ENCODE measurements at places on chromosomes 13 and 19.

DNA sequence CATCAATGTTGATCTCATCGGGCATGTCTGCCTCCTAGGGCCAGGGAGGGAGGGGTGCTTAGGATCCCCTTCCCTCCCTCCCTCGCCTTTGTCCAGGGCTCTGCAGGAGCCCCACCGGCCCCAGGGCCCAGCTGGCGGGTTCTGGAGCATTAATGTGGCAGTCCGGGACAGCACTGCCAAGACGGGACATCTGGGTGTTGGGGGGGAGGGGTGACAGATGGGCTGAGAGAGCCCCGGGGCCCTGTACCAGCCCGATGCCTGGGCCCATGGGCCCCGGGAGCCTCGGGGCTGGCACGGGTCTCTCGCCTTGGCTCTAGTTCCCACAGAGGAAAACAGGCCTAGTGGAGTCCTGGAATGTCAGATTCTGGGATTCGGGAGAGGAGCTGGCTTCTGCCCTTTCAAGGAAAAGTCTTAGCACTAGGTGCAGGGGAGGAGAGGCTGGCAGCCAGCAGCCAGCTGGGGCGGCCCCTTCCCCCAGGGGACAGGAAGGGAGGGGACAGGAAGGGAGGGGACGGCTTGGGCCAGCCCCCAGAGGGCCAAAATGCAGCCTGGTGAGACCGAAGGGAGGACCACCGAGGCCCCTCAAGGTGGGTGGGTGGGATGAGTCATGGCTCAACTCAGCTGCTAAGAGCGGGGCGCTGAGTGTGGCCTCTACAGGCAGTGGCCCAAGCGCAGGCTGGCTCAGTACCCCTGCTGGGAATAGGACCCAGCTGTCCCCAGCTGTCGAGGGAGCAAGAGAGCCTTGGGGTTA, 3.1 kb downstream of the PPP1R14A start:
- DNase-seq = no peak

DNA sequence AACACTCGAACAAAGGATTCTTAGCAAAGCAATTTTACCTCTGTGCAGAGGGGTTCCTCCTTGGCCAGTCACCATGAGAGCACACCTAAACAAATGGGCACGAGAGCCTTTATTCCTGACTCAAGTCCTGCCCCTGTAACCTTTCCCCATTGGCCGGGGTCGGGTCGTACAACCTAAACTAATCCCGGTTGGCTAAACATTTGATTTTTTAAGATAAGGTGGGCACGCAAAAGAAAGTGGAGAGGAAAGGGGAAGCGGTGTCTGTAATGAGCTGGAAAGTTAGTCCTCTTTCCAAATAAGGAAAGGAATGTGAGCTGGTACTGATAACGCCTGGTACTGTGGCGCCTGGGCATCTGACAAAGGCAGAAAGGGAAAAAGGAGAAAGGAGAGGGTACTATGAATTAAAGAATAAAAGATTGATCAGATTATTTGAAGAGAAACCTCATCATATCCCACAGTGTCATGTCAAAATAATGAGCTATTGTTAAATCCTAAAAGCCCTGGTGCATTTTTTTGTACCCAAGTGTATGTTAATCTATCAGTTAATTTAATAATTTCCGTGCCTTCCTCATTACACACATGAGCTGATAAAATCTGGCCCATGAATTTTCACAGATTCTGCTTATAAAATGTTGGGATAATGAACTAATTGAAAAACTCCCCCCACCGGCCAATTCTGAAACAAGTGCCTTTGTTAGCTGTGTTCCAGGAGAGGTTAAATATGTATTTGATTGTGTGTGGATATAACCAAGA, 335.7 kb downstream of the RFC3 start:
- DNase-seq = no peak

DNA sequence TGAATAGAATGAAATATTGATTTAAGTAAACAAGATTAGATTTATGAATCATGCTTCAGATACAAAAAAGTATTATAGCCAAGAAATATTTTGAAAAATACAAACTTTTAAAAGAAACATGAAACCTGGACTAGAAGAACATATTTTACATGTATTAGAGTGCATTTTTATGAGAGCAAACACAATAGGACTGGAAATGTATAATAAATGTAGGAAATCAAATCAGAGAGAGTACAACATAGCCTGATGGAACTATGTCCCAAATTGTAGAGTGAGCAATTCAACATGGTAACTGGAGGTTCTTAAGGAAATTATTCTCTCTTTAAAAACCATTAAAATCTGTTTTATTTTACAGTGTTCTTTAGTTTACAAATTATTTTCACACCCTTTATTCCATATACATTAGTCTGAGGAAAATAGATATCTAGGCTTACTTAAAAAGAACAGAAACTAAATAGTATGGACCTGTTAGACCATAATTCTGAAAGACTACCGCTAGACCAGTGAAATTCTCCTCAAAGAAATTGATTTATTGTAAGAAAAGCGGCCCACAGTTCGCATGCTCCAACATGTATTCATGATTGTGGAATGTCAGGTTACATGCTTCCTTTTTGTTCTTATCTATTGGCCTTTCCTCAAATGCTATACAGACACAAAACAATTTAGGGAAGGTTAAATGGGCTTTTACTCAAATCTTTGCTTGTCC, 1526.5 kb upstream of the SLC10A2 start:
- DNase-seq = no peak

DNA sequence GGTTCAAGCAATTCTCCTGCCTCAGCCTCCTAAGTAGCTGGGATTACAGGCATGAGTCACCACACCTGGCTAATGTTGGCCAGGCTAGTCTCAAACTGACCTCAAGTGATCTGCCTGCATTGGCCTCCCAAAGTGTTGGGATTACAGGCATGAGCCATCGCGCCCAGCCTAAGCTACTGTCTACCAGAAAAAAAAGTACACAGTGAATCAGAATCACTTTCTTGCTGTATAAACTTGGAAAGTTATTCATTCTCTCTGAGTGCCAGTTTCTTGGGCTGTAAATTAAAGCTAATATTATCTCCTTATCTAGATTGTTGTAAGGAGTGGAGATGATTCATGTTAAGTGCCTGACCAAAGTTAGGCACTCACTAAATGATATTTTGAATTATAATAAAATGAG, 242.8 kb downstream of the ENOX1 start:
- DNase-seq = no peak

GRCh38 chr13:111262715-111263114, 57.7 kb upstream of the TEX29 start:
- DNase-seq = no peak

DNA sequence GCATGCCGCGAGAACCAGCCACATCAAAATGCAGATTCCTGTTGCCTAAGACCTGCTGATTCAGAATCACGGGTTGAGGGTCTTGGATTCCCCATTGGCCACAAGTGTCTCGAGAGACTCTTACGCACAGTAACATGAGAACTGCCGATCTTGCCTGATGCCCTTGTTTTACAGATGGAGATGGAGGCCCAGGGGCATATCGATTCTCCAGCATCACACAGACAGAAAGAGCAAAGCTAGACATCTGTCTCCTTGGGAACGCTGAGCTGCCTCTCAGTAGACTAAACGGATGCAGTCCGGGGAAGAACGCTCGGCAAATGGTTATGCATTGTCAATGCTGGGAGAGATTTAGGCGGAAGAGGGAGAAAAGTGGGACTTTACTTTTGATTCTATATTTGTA, 5.4 kb downstream of the NLRP12 start:
- no peak for DNase-seq

DNA sequence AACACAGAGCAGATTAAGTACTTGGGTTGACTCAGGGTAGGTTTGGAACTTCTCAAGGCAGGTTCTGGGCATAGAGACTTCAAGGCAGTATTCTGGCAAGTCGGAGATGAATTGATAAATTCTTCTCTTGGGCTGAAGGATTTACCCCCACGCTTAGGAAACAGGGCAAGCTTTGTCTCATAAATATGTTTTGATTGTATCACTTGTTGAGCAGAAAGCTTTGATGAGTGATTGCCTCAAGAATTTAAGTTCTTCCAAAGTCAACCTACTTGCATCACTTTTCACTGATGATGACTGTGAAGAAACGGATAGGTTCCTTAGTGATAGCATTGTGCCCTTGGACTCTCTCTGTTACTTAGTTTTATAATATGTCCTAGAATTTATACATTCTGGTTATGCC, 258.6 kb upstream of the DACH1 start:
- DNase-seq = no peak

DNA sequence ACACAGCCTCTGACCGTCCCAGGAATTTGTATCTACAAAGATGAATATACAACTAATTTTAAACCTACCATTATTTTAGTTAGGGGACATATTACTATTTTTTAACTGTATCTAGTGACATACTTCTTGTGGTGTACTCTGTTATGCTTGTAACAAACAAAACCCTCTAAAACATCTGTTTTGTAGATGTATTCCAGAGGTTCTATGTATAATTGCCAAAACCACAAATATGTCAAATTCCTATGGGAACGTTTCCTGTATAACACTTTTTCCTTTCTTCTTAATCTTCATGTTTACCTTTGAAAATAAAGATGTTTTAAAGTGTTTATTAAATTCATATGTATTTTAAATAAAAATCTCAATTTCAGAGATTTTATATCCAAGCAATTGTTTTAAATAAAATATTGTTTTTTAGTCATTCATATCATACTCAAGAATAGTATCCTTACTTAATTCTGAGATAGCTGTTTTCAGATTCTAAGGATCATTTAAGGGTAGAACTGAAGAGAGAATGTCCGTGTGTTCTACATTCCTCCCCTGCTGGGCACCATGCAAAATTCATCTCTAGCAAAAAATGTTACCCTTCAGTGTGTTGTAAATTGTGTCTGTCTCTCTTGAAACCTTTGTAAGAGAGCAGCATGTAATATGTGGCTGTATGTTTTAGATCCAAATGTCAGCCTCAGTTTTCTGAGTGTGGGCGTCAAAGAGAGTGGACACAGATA, 1327.7 kb downstream of the EFNB2 start:
- DNase-seq = no peak

DNA sequence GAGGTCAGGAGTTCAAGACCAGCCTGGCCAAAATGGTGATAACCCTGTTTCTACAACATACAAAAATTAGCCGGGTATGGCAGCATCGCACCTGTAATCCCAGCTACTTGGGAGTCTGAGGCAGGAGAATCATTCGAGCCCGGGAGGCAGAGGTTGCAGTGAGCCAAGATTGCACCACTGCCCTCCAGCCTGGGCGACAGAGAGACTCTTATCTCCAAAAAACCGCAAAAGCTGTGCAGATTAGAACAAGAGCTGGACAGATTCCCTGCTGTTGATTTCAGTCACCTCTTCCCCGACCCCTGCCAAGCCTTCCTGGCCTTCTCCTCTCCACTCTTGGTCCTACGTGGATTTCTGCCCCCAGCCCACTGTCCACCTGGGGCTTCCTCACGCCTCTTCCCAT, 8.3 kb downstream of the CAMSAP3 start:
- no peak for DNase-seq

GRCh38 chr13:35984776-35985453, 146.3 kb downstream of the DCLK1 start:
- no peak for DNase-seq

GRCh38 chr13:28819735-28820098, 422 bp upstream of the MTUS2 start:
- DNase-seq = no peak

Data from esophagus squamous epithelium (tissue), 5 donors.